ENCODE measurements at places on chromosomes 12 and 14. TPM values are rescaled to one million over a fixed set of nuclear protein-coding genes. Genes with fewer than 3 reads are reported as not detected.

Gene PYM1
- 55.3 TPM for total RNA-seq

Gene IGF1
- total RNA-seq = not detected

Gene OR10G3
- not detected for total RNA-seq

Gene CCDC88C
- total RNA-seq = 68.0 TPM

Gene PDE3A
- total RNA-seq = 1.3 TPM

Gene MYF5
- not detected for total RNA-seq

Gene TXNDC16
- 17.5 TPM for total RNA-seq

Gene LMO3
- 0.78 TPM for total RNA-seq

Gene CCND2
- total RNA-seq = 98.0 TPM
